ENCODE measurements at places on chromosomes 11 and 22. TPM values are rescaled to one million over a fixed set of nuclear protein-coding genes. Genes with fewer than 3 reads are reported as not detected.
A peak's percentile ranks its signal among the peaks of the same experiment; 100 is the strongest.

DNA sequence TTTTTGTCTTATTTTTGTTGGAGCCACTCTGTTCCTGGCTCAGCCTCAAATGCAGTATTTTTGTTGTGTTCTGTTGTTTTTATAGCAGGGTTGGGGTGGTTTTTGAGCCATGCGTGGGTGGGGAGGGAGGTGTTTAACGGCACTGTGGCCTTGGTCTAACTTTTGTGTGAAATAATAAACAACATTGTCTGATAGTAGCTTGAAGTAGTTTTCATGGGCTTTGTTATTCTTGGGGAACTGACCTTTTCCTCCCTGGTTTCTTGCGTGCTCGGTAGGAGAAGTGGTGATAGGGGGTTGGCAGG, 6.0 kb upstream of the MCM5 start:
- no peak overlapping the region for H3K27ac ChIP-seq
- H3K36me3 ChIP-seq = no peaks in the 10 kb centered on the region
- H3K27me3 ChIP-seq = no peaks in the 10 kb centered on the region
- H3K4me3 ChIP-seq = no peak overlapping the region
- DNase-seq = no peak

Gene BCO2
- 24.1 TPM for total RNA-seq

Gene UEVLD
- total RNA-seq = 13.1 TPM

Gene KLHL35
- total RNA-seq = 2.2 TPM

Gene FAM111B
- 1.8 TPM for total RNA-seq

GRCh38 chr11:69044111-69045013, 4.4 kb upstream of the TPCN2 start:
- peaks cover 55% of the 10 kb centered on the region for H3K4me1 ChIP-seq
- H3K27me3 ChIP-seq = no peaks in the 10 kb centered on the region
- H3K36me3 ChIP-seq = no peaks in the 10 kb centered on the region
- peak overlapping the region; percentile 99 for H3K27ac ChIP-seq
- no peak overlapping the region for H3K4me3 ChIP-seq

GRCh38 chr11:134159652-134160051, 64.1 kb downstream of the NCAPD3 start:
- peaks cover 41% of the 10 kb centered on the region for H3K36me3 ChIP-seq
- no peak overlapping the region for H3K27ac ChIP-seq
- no peaks in the 10 kb centered on the region for H3K27me3 ChIP-seq
- no peaks in the 10 kb centered on the region for H3K4me1 ChIP-seq

DNA sequence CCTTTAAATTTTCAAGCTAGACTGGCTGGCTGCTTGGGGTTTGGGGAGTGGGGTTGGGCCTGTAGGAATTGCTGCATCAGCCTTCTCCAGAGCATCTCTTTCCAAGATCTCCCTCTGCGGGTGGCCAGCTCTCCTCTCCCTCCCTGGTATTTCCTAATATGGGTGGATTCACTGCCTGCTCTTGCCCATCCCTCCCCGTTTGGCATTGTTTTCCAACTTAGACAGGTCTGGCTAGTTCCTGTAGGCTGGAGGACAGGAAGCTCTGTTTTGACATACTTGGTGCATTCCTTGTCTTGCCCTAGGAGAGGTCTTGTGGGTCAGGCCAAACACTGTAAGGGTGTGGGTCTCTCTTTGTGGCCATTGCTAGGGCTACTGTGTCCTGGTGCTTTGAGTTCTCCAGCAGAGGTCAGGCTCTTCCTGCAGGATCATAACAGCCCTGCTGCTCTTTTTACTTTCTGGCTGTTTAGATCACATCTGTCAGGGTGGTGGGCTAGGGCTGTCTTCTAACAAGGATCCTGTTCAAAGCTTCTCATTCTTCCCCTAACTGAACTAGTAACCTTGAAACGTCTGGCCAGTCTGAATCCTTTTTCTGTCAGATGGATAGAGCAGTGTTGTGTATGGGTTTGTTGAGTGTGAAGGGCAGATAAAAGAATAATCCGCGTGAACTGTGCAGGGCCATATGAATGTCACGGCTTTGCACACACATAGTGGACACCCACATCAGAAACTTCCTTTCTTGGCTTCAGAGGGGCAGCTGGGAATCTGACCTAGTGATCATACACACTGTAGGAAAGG, 18.3 kb upstream of the MICALL1 start:
- DNase-seq = peak; percentile 97
- H3K27me3 ChIP-seq = no peaks in the 10 kb centered on the region
- H3K4me3 ChIP-seq = no peak overlapping the region
- peaks cover 17% of the 10 kb centered on the region for H3K36me3 ChIP-seq

DNA sequence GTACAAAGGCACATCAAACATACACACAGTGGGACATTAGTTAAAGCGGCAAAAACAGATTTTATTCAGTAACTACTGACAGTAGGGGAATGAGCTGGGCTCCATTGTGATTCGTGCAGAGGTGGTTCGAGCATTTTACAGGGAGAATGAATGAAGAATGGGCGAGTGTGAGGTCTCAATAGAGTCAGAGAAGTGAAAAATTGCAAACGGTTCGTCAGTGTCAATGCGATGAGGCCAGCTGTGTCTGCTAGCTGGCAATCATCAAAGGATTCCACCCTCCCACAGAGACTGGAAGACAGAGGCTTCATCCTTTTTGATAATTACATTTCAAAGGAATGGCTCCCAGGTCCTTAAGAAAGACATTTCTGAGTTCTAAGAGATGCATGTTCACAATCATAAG, 17.4 kb downstream of the OR4D9 start:
- no peak overlapping the region for H3K27ac ChIP-seq
- no peaks in the 10 kb centered on the region for H3K36me3 ChIP-seq
- no peak overlapping the region for H3K4me3 ChIP-seq
- DNase-seq = no peak
- H3K4me1 ChIP-seq = no peaks in the 10 kb centered on the region

- no peaks in the 10 kb centered on the region for H3K27me3 ChIP-seq
These were observed 5.4 kb downstream of the FDX1 start for GRCh38 chr11:110434952-110435779.

Gene LARGE1
- 23.0 TPM for total RNA-seq

Gene LMO2
- 28.6 TPM for total RNA-seq

DNA sequence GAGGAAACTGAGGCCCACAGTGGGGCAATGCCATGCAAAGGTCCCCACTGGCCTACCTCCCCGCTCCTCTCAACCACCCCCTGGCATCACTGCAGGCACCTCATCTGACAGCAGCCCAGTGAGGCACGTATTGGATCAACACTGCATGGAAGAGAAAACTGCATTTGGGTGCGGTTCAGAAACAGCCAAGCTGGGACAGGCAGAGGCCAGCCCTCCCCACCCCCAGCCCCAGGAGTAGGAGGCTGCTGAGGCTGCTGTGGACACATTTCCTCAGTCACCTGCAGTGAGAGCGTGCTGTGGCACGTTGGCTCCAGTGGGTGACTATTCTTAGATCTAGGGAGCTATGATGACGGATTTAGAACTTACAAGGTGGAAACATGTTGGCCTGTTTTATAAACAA, 63.7 kb downstream of the KCNC1 start:
- DNase-seq = no peak
- no peaks in the 10 kb centered on the region for H3K27me3 ChIP-seq
- no peak overlapping the region for H3K27ac ChIP-seq
- H3K36me3 ChIP-seq = no peaks in the 10 kb centered on the region
- no peak overlapping the region for H3K4me3 ChIP-seq
- peaks cover 5% of the 10 kb centered on the region for H3K4me1 ChIP-seq

Gene VWCE
- total RNA-seq = 1.8 TPM

- H3K4me1 ChIP-seq = peaks cover 17% of the 10 kb centered on the region
- H3K36me3 ChIP-seq = no peaks in the 10 kb centered on the region
- H3K27ac ChIP-seq = no peak overlapping the region
- no peak overlapping the region for H3K4me3 ChIP-seq
- DNase-seq = peak; percentile 24
These were observed 475.6 kb downstream of the MIAT start for GRCh38 chr22:27133019-27133431.

- peaks cover 4% of the 10 kb centered on the region for H3K4me1 ChIP-seq
- no peak overlapping the region for H3K4me3 ChIP-seq
- no peaks in the 10 kb centered on the region for H3K36me3 ChIP-seq
- H3K27ac ChIP-seq = no peak overlapping the region
- H3K27me3 ChIP-seq = no peaks in the 10 kb centered on the region
These were observed 20.1 kb downstream of the TSPAN18 start for GRCh38 chr11:44746894-44747293.

DNA sequence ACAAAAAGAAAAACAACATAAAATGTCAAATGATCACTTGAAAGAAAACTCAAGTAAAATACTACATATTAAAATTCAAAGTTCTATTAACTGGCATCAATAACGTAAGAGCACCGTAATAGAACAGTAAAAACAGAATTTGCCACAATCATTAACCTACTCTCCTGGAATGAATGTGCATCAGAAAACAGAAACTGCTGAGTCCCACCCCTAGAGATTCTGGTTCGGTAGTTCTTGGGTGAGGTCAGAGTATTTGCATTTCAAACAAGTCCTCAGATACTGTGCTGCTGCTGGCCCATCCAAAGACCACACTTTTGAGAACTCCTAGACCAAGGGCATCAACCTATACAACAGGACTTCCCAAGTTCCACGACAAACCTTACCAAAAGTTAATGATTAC, 23.5 kb downstream of the PITPNB start:
- DNase-seq = no peak
- H3K36me3 ChIP-seq = peaks cover 63% of the 10 kb centered on the region
- H3K4me3 ChIP-seq = no peak overlapping the region
- peaks cover 27% of the 10 kb centered on the region for H3K4me1 ChIP-seq

Gene SMCO4
- total RNA-seq = 62.9 TPM

- H3K27me3 ChIP-seq = no peaks in the 10 kb centered on the region
- H3K4me3 ChIP-seq = no peak overlapping the region
- DNase-seq = no peak
- H3K36me3 ChIP-seq = no peaks in the 10 kb centered on the region
- H3K27ac ChIP-seq = no peak overlapping the region
These were observed 229.8 kb downstream of the TBC1D22A start for GRCh38 chr22:46992121-46992731.

- H3K27ac ChIP-seq = no peak overlapping the region
- no peaks in the 10 kb centered on the region for H3K27me3 ChIP-seq
- H3K4me1 ChIP-seq = peaks cover 5% of the 10 kb centered on the region
- no peak for DNase-seq
- H3K4me3 ChIP-seq = no peak overlapping the region
- H3K36me3 ChIP-seq = no peaks in the 10 kb centered on the region
These were observed 54.4 kb upstream of the DRD2 start for GRCh38 chr11:113529606-113530005.

Gene CD3E
- total RNA-seq = not detected

DNA sequence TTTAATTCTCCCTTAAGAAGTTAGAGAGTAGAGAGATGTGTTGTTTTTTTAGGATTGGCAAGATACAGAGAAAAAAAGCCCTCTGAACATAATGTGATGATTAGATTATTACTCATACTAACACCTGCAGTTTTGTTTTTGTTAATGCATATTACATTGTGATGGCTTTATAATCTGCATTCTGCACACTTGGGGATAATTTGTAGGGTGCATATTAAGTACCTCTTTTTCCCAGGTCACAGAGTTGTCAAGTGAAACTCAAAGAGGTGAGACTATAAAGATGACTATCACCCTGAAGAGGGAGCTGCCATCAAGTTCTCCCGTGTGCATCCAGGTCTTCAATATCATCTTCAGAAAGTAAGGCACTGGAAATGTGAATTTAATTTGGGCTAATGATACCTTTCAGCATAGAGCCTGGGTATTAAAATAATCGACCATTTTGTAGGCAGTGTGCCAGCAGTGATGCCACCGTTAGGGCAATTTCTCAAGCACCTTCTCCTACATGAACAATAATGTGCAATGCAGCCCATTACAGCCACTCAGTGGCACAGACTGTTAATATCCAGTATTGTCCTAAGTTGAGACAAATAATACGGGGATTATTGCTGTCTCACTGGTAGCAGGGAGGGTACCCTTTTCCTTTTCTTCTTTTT, 16.2 kb downstream of the PIWIL4 start:
- DNase-seq = no peak
- H3K4me3 ChIP-seq = no peak overlapping the region
- no peak overlapping the region for H3K27ac ChIP-seq

Gene PAFAH1B2
- 58.7 TPM for total RNA-seq

Gene MYRF
- total RNA-seq = 56.9 TPM

DNA sequence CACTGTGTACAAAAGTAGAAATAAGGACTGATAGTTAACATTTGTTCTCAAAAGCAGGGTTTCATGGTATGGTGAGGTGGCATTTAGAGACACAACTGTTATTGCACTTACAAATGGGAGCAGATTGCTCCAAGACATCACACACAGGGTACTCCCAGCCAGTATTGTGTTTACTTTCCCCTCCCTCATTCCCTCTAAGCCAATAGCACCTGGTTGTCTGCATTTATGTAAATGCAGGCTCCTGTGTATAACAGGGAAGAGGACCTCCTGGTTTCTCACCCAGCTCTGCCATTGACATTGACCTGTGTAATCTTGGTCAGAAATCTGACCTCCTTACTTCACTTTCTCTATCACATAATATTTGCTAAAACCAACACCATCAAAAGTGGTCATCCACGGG, 154.4 kb downstream of the NAV2 start:
- no peak overlapping the region for H3K27ac ChIP-seq
- H3K4me1 ChIP-seq = peaks cover 8% of the 10 kb centered on the region
- no peaks in the 10 kb centered on the region for H3K36me3 ChIP-seq
- DNase-seq = no peak

GRCh38 chr11:92457250-92457649, 232.6 kb downstream of the FAT3 start:
- peaks cover 14% of the 10 kb centered on the region for H3K4me1 ChIP-seq
- no peak overlapping the region for H3K4me3 ChIP-seq
- no peak overlapping the region for H3K27ac ChIP-seq
- H3K27me3 ChIP-seq = no peaks in the 10 kb centered on the region

- H3K27me3 ChIP-seq = no peaks in the 10 kb centered on the region
- DNase-seq = peak; percentile 27
- H3K4me1 ChIP-seq = peaks cover 45% of the 10 kb centered on the region
These were observed 55.9 kb upstream of the CCDC188 start for GRCh38 chr22:20206709-20207215.

DNA sequence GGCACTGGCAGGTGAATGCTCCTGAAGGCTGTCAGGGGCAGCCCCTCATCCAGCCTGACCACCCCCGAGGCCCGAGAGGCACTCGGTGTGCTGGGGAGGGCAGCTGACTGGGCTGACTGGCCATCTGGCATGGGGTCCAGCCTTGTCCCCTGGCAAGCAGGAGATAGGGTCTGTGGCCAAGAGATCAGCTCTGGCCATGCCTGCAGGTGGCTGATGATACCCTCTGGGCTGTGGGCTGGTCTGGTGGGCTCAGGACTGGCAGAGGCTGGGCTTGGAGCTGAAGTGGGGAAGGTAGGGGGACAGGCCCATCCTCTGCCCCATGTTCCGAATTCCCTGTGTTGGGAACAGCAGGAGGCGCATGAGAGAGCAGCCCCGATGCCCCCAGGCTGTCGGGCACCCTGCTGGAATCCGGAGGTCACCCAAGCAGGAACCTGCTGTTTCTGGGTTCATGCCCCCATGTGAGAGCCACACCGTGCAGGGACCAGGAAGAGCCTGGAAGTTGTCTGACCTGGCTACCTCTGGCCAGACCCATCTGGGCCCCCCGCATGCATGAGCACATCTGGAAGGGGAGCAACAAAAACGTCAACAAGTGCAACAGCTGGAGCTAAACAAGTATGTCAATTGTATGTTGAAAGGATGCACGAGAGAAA, 527.0 kb downstream of the TBC1D22A start:
- H3K27ac ChIP-seq = no peak overlapping the region
- H3K4me1 ChIP-seq = no peaks in the 10 kb centered on the region

Measured in cardiac muscle cell (in vitro differentiated cells and primary cell).